ENCODE measurements at places on chromosomes 2 and 18.
A peak's percentile ranks its signal among the peaks of the same experiment; 100 is the strongest.

GRCh38 chr2:163453920-163454319 lies 281.9 kb downstream of the FIGN start:
- no peaks in the 10 kb centered on the region for H3K4me1 ChIP-seq
- H3K27ac ChIP-seq = no peak overlapping the region
- no peak overlapping the region for H3K4me3 ChIP-seq
- DNase-seq = no peak

GRCh38 chr2:166841679-166842078 lies 46.6 kb upstream of the XIRP2 start:
- no peaks in the 10 kb centered on the region for H3K27me3 ChIP-seq
- no peaks in the 10 kb centered on the region for H3K4me1 ChIP-seq
- no peak overlapping the region for H3K27ac ChIP-seq
- no peaks in the 10 kb centered on the region for H3K36me3 ChIP-seq
- no peak for DNase-seq

DNA sequence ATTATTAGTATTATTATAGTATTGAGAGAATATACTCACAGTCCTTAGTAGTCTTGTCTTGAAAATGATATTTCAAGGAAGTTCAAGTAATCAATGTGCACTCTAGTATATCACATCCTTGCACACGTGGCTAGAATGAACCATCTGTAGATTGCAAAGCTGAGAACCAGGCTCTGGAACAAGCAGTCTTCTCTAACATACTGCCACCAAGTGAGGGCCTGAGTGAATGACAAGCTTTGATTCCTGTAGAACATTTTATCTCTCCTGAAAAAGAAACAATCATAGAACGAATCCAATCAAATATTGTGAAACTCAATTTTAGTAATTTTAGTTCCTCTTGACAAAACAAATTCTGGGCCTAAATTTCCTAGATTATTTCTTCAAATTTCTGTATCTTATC lies 55.3 kb upstream of the SULT1C3 start:
- H3K36me3 ChIP-seq = no peaks in the 10 kb centered on the region
- no peak for DNase-seq
- no peaks in the 10 kb centered on the region for H3K4me1 ChIP-seq
- H3K4me3 ChIP-seq = no peak overlapping the region

- DNase-seq = no peak
- no peak within 1 kb of the TSS for H3K27ac ChIP-seq
- no peak within 1 kb of the TSS for H3K4me3 ChIP-seq
- H3K36me3 ChIP-seq = peaks cover 9% of the 10 kb centered on the region
Observed at GRCh38 chr2:108288534-108289106, at the start of gene SULT1C2. Gene SULT1C2, plus strand, starts transcription at chr2:108288895. Its CDS starts 4,773 bp downstream, at chr2:108293668.

GRCh38 chr18:28175930-28176697 lies 816 bp downstream of the CDH2 start:
- peaks cover 9% of the 10 kb centered on the region for H3K4me1 ChIP-seq
- H3K36me3 ChIP-seq = no peaks in the 10 kb centered on the region
- DNase-seq = no peak
- peaks cover 32% of the 10 kb centered on the region for H3K27me3 ChIP-seq
- peak overlapping the region; percentile 86 for H3K4me3 ChIP-seq

DNA sequence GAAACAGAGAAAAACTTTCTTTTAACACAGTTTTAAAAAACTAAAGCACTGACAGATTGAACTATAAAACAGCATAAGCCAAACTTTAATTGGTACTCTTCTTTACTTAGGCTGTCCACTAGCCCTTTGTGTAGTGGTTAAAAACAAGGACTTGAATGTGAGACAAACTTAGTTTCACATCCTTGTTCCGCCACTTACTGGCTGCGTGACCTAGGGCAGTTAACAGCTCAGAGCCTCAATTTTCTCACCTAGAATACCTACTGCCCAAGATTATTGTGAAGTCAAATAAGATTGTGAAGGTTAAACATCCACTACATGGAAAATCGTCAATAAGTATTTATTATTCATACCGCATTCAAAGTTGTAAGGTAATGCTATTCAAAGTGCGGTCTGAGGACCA lies 2.0 kb downstream of the WDR35 start:
- no peak overlapping the region for H3K4me3 ChIP-seq
- no peak overlapping the region for H3K27ac ChIP-seq
- H3K27me3 ChIP-seq = peaks cover 5% of the 10 kb centered on the region
- no peaks in the 10 kb centered on the region for H3K36me3 ChIP-seq
- peaks cover 31% of the 10 kb centered on the region for H3K4me1 ChIP-seq

GRCh38 chr2:232523682-232524597 lies 2.0 kb upstream of the CHRND start:
- H3K27ac ChIP-seq = no peak overlapping the region
- H3K27me3 ChIP-seq = peaks cover 62% of the 10 kb centered on the region
- H3K36me3 ChIP-seq = no peaks in the 10 kb centered on the region
- DNase-seq = no peak

- no peaks in the 10 kb centered on the region for H3K27me3 ChIP-seq
- no peaks in the 10 kb centered on the region for H3K36me3 ChIP-seq
- peak overlapping the region; percentile 91 for H3K27ac ChIP-seq
- H3K4me3 ChIP-seq = peak overlapping the region; percentile 64
- H3K4me1 ChIP-seq = peaks cover 47% of the 10 kb centered on the region
- no peak for DNase-seq
Observed at GRCh38 chr2:84919885-84920580, 14.6 kb downstream of the TMSB10 start.

DNA sequence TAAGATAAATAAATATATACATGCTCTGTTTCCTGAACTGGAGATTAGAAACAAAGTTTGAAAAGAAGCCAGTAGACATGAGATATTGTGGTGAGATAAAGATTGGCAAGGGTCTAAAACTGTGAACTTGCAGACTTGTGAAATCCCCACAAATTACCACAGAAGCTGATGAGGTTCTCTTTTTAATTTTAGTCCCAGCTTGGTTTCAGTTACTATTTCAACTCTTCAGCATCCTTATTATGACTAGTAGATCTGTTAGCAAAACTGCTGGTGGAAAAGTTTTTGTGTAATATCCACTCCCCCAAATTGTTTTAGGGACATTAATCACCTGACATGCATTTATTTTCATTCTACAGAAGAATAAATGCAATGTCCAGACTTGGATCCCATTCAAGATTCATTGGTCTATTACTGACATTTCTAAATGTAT lies 20.8 kb downstream of the RASGRP3 start:
- H3K4me1 ChIP-seq = peaks cover 12% of the 10 kb centered on the region
- no peaks in the 10 kb centered on the region for H3K36me3 ChIP-seq
- no peak for DNase-seq
- H3K27me3 ChIP-seq = peaks cover 12% of the 10 kb centered on the region
- H3K4me3 ChIP-seq = no peak overlapping the region

DNA sequence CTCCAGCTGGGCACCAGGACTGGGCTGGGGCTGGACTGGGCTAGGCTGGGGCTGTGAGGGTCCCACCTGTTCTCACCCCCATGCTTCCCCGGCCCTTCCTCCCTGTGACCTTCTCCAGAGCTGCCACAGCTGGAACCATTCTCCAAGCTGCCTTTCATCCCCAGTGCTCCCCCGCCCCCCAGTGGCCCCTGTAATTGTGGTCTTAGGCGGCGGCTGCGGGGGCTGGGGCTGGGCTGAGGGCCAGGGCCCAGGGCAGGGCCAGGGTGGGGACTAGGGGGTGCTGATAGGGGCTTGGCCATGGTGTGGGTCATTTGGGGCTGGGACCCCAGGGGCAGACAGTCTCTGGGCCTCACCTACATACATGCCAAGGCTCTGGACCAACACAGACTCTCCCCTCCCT lies 2.8 kb upstream of the WNT10A start:
- peaks cover 48% of the 10 kb centered on the region for H3K4me1 ChIP-seq
- H3K27me3 ChIP-seq = peaks cover 7% of the 10 kb centered on the region
- H3K4me3 ChIP-seq = no peak overlapping the region
- no peak overlapping the region for H3K27ac ChIP-seq
- H3K36me3 ChIP-seq = peaks cover 2% of the 10 kb centered on the region

GRCh38 chr2:97763176-97763845 lies 49.9 kb downstream of the ZAP70 start:
- peak overlapping the region; percentile 57 for H3K27ac ChIP-seq
- no peak overlapping the region for H3K4me3 ChIP-seq
- no peak for DNase-seq
- no peaks in the 10 kb centered on the region for H3K27me3 ChIP-seq
- H3K4me1 ChIP-seq = peaks cover 32% of the 10 kb centered on the region

GRCh38 chr2:146258071-146258470 lies 1586.8 kb upstream of the ACVR2A start:
- no peak overlapping the region for H3K27ac ChIP-seq
- no peak for DNase-seq
- no peak overlapping the region for H3K4me3 ChIP-seq
- H3K4me1 ChIP-seq = no peaks in the 10 kb centered on the region

DNA sequence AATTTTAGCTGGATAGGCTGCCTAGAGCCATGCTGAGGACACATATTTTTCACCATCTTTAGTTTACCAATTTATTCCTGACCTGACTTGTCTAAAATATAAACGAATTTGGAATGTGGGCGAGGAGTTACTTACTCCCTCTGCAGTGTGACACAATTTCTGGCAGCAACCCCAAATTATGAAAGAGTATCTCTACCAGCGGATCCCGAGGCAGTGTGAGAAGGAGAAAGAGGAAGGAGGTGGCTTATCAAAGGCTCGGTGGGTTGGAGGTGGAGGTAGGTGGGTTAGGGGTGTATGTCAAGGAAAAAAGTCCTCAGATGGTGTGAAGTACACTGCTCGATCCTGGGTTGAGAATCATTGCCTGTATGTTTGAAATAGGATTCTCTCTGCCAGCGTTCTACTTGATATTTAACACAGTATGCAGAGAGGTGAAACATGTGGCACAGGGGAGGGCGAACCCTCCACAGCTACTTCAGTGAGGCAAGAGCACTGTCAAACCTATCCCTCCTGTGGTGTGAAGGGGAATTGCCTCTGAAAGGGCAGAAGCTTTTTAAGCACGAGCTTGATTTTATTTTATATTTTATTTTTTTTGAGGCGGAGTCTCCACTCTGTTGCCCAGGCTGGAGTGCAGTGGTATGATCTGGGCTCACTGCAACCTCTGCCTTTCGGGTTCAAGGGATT lies 76.0 kb downstream of the RFTN2 start:
- no peak overlapping the region for H3K27ac ChIP-seq
- no peaks in the 10 kb centered on the region for H3K36me3 ChIP-seq
- H3K27me3 ChIP-seq = peaks cover 19% of the 10 kb centered on the region
- peaks cover 8% of the 10 kb centered on the region for H3K4me1 ChIP-seq
- H3K4me3 ChIP-seq = peak overlapping the region; percentile 44

- H3K27ac ChIP-seq = no peak overlapping the region
- DNase-seq = no peak
- H3K27me3 ChIP-seq = no peaks in the 10 kb centered on the region
- no peaks in the 10 kb centered on the region for H3K4me1 ChIP-seq
- H3K36me3 ChIP-seq = no peaks in the 10 kb centered on the region
- H3K4me3 ChIP-seq = no peak overlapping the region
Observed at GRCh38 chr2:5145801-5146200, 546.4 kb upstream of the SOX11 start.

- peak; percentile 52 for DNase-seq
- no peaks in the 10 kb centered on the region for H3K36me3 ChIP-seq
- H3K4me3 ChIP-seq = no peak overlapping the region
- no peak overlapping the region for H3K27ac ChIP-seq
- H3K4me1 ChIP-seq = no peaks in the 10 kb centered on the region
Observed at GRCh38 chr2:20962939-20963557, 80.8 kb downstream of the APOB start.

DNA sequence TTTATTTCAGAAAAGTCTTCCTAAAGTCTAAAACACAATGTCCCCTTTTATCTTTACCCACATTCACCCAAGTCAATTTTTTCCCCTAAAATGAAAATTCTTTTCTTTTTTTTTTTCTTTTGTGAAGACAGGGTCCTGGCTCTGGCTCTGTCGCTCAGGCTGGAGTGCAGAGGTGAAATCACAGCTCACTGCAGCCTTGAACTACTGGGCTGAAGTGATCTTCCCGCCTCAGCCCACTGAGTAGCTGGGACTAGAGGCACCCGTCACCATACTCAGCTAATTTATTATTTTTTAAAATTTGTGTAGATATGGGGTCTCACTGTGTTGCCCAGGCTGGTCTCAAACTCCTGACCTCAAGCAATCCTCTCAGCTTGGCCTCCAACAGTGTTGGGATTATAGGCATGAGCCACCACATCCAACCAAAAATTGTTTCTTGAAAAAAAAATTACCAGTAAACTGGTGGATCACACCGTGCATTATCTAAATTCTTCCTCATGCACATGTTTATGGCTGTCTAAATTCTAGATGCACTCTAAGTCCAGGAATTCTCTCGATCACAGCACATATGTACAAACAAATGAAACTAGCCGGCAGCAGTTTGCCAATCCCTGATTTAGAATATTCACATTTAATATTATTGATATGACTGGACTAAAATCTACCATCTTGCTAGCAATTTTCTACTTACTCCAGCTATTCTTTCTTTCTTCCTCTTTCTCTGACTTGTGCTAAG lies 56.8 kb downstream of the OLA1 start:
- H3K27me3 ChIP-seq = no peaks in the 10 kb centered on the region
- H3K4me1 ChIP-seq = no peaks in the 10 kb centered on the region
- H3K4me3 ChIP-seq = no peak overlapping the region
- no peak overlapping the region for H3K27ac ChIP-seq
- H3K36me3 ChIP-seq = peaks cover 6% of the 10 kb centered on the region
- no peak for DNase-seq

- no peak overlapping the region for H3K27ac ChIP-seq
- no peak overlapping the region for H3K4me3 ChIP-seq
- no peaks in the 10 kb centered on the region for H3K4me1 ChIP-seq
- H3K36me3 ChIP-seq = no peaks in the 10 kb centered on the region
- no peak for DNase-seq
Observed at GRCh38 chr18:48600456-48601090, 61.7 kb downstream of the CTIF start.

GRCh38 chr18:13910986-13911385 lies 4.3 kb downstream of the MC2R start:
- H3K27me3 ChIP-seq = peaks cover 3% of the 10 kb centered on the region
- no peak overlapping the region for H3K27ac ChIP-seq
- no peaks in the 10 kb centered on the region for H3K36me3 ChIP-seq
- H3K4me1 ChIP-seq = no peaks in the 10 kb centered on the region

- H3K36me3 ChIP-seq = no peaks in the 10 kb centered on the region
- no peak for DNase-seq
- no peaks in the 10 kb centered on the region for H3K4me1 ChIP-seq
- H3K27ac ChIP-seq = no peak overlapping the region
Observed at GRCh38 chr18:29172756-29173067, 995.8 kb upstream of the CDH2 start.

- no peaks in the 10 kb centered on the region for H3K27me3 ChIP-seq
- peaks cover 8% of the 10 kb centered on the region for H3K4me1 ChIP-seq
- H3K4me3 ChIP-seq = no peak overlapping the region
- H3K36me3 ChIP-seq = peaks cover 34% of the 10 kb centered on the region
Observed at GRCh38 chr2:28949190-28949589, 31.9 kb upstream of the TOGARAM2 start.
